ENCODE measurements at places on chromosomes 12 and 14.
A peak's percentile ranks its signal among the peaks of the same experiment; 100 is the strongest.

DNA sequence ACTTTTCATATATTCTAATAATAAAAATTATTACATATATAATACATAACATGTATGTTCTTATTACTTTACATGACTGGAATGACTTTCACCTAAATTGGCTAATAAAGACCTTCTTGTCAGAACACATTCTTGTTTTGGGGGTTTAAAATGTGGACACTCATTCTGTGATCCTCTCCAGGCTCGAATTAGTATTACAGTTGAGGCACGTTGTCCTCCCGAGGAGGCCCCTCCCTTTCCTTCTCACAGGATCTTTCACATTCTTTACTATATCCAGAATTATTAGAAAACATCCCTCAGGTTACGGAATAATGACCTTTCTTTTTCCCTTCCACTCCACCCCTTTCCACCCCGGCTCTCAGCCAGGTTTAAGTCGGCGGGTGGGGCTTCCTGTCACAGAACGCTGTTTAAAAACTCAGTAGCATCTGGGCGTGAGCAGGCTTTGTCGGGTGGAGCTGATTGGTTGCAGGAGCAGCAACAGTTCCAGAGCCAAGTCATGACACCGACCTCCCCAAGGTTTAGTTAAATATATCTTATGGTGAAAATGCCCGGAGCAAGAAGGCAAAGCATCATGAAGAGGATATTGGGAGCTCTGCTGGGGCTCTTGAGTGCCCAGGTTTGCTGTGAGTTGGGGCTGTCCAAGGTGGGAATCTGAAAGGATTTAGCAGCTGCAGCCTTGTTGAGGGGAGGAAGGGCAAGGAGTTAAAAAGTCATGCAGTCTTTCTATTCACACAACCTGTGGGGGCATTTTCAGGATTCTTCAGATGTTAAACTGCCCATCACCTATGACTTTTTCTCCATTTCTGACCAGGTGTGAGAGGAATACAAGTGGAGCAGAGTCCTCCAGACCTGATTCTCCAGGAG lies 396.7 kb upstream of the OR4E1 start:
- peak; percentile 52 for DNase-seq

DNA sequence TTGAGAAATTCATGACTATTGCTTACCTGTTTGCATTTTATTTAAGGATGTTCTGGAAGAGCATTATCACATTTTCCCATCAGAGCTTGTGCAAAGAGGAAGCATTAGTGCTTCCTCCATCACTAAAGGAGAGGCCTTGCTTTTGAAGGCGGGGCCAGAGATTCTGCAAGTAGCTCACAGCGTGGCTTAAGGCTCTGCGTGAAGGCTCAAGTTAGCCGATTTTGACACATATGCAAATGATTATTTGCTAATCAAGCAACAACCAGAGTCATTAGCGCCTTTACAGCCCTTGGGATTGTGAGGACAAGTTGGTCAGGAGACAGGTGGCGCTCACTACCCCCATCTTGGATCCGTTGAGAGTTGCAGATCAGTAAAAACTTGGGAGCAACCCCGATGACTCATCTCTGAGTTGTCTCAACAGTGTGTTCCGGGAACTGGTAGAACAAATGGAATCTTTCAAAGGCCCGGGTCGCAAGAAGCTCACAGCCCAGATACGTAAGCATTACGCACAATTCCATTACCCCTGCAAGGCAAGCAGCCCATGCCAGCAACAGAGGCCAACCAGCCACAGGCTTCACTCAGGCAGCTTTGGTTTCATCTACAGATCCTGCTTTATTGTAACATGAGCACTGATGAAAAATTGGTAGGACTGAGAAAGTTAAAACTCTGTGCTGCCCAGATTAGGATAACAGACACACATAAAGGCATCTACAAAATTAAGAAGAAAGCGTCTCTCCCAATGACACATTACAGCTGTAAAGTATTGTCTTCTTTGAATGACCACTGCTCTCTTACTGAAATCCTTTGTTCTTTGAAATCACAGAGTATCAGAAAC lies 34.9 kb upstream of the SPTSSA start:
- DNase-seq: no peak

DNA sequence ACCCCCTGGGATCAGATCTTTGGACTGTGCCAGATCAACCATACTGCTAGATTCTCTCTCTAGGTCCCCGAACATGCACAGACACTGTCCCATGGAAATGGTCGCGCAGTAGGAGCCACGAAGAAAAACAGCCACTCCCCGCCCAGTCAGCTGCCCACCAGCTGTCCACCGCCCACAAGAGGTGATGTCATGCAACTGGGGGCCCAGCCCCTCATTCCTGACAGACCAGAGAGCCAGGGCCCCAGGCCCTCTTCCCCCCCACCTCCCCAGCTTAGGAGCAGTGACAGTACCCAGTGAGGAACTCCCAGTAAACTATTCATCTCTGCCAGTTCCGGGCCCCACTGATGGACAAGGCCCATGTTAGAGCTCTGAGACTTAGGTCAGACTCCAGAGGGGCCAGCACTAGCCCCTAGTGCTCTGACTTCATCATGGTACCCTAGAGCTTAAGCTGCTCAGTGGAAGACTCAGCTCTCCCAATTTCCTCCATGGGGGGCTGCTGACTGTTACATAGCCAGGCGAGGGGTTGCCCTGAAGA lies 3.7 kb upstream of the TAMALIN start:
- DNase-seq: no peak

DNA sequence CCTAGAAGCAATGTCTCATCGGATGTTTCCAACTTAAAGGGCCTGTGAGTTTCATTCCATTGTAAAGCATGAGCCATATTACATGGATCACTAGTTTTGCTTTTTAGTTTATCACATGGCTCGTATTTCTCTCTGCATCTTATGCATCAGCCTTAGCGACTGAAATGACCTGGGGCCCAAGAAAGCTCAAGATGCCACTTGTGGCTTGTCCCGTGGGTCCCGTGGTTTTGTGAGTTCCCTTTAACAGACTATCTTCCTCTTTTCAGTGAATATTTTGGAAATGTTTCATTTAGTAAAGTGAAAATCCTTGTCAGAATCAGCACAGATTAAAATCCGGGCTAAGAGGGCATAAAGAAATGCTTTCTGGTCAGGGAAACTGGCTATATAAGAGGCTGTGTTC lies 86.2 kb upstream of the PPM1H start:
- DNase-seq: no peak

GRCh38 chr12:30908722-30909348 lies 17.7 kb upstream of the TSPAN11 start:
- no peak for DNase-seq

GRCh38 chr14:103522649-103523574 lies at the start of gene CKB:
Gene CKB, minus strand, starts transcription at chr14:103522830. Its CDS starts 337 bp downstream, at chr14:103522493.
- no peak for DNase-seq

GRCh38 chr14:98138666-98139065 lies 1133.3 kb downstream of the BCL11B start:
- DNase-seq: peak; percentile 85

- DNase-seq: no peak
These were observed 53.8 kb downstream of the PEBP1 start for GRCh38 chr12:118189741-118190191.

DNA sequence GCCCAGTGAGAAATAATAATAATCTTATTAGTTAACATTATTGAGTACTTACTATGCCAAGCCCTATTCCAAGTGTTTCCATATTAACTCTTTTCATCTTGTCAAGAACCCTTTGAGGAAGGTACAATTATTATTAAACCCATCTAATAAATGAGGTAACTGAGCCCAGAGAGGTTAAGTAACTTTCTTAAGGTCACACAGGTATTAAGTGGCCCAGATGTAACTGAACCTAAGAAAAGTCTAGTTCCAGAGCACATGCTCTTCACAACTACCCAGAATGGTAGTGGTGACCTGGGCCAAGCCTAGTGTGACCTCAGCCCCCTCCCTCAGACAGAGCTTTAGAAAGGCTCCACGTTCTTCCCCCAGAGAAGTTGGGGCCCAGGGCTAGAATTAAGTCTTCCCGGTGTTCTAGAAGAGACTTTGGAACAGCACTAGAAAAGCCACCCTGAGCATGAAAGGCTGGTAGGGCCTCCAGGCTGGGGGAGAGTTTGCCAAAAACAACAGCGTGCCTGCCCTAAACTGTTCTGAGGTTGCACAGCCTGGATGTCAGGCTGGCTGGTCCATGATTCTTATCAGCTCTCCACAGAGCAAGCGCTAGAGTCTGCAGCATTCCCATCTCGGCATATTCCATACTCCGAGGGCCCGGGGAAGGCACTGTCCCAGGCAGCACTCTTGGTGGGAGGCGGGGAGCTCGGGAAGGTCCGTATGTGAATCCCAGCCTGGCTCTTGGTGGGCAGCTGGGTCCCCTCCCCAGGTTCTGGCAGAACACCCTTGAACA lies 41.3 kb upstream of the CTDSP2 start:
- no peak for DNase-seq

- no peak for DNase-seq
These were observed 20.6 kb upstream of the RIN3 start for GRCh38 chr14:92493024-92493423.

- no peak for DNase-seq
These were observed 17.8 kb downstream of the NCOR2 start for GRCh38 chr12:124549629-124550028.

- DNase-seq: no peak
These were observed 56.2 kb downstream of the TPCN1 start for GRCh38 chr12:113277511-113277910.

GRCh38 chr12:25130741-25131188 lies 64.2 kb downstream of the DNAI7 start:
- DNase-seq: peak; percentile 58

DNA sequence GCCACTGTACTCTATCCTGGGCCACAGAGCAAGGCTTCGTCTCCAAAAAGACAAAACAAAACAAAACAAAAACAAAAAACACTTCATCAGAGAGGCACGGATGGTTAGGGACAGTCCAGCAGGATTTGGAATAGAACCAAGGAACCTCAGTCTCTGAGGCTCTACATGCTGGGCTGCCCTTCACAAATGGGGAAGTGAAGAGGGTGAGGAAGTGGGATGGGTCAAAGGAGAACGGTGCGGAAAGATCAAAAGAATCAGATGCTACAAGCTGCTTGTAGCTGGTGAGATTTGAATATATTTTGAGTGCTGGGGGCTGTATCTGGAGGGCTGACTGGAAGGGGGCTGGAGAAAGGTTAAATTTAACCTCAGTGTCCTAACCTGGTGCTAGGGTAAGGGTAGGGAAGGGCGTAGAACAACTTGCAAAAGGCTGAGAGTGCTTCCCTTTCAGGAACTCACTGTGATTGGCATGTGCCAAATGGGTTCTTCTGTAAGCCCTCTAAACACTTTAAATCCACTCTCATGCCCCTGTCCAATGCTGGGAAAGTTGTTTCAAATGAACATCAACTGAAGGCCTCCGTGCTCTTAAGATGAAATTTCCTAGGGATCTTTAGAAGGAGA lies 4.6 kb downstream of the FOXJ2 start:
- no peak for DNase-seq

- no peak for DNase-seq
These were observed 22.2 kb upstream of the KIF21A start for GRCh38 chr12:39464976-39465695.

GRCh38 chr14:74134484-74134883 lies 49.7 kb downstream of the LIN52 start:
- DNase-seq: no peak

DNA sequence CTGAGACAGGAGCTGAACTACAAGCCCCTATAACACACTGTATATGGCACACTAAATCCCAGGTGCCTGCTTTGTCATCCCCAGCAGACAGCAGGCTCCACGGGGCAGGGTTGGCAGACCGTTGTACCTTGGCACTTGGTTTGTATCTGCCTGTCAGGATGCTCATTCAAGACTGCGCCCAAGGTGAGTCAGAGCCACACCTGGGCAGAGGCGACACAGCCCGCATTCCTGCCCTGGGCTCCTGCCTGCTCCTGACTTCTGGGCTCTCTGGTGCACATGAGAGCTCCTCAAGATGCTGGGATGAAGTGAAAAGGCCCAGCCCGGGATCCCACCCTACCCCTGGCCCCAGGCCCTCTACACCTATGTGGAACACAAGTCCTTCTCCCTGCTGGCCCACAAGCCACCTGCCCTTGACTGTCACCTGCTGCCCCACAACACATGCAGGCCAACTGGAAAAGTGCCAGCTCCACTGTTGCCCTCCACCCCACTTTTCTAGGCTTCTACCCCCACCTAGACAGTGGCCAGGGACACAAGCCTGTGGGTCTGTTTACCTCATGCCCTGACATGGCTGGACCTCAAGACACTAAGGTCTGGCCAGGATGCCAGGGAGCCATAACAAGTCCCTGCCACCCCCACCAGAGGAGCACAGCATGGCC lies 30.8 kb upstream of the PNMA1 start:
- DNase-seq: no peak

DNA sequence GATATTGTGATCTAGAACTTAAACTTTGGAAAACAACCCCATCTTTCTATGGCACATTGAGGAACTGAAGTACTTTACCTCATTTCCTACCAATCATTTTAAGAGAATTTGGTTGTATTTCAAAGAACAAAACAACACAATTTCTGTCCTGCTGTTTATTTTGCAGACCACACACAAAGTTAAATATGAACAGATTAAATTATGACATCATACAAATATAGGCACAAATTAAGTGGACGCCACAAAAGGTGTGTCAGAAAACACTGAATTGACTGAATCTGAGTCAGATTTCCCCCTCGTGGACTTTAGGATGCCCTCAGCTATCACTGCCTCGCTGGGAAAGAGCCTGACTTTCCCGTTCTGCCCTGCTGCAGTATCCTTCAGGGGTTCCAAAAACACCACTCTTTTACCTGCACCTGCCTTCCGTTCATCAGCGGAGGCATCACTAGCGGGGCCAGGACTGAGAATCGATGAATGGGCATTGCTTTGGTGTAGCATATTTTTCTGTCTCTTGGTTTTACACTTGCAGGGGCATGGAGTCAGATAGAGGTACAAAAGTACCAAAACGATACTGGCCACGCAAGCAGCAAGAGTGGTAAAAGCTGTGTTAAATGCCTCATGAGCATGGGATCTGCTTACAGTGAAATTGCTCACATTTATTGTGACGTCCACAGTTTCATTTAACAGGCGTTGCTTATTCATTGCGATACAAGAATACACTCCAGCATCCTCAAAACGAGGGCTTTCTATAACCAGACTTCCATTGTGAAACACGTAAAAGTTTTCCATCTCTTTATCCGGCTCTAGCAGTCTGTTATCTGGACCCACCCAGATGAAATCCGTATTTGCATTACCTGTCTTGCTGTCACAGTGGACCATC lies 2.0 kb upstream of the PCED1B start:
- no peak for DNase-seq

DNA sequence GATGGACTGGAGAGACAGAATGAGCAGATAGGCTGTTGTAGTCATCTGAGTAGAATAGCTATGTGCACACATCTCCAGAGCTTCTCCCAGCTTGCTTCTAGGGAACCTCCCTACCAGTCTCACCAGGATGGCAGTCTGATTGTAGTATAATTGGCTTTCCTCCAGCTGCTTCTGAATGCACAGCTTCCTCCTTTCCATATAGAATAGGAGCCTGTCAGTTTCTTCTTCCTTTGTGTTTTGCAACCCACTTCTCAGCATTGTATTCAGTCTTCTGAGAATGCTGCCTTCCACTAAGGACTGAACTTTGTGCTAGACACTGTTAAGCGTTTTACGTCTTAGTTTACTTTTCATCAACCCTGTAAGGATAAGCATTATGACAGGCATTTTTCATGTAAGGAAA lies 2.2 kb upstream of the CSAD start:
- DNase-seq: no peak

- no peak for DNase-seq
These were observed 254.5 kb upstream of the CAND1 start for GRCh38 chr12:67014642-67015041.
